ENCODE measurements at places on chromosomes 16 and 17. TPM values are rescaled to one million over a fixed set of nuclear protein-coding genes. Genes with fewer than 3 reads are reported as not detected.

Gene GNAO1
- 0.72 TPM for total RNA-seq

Gene TXNDC17
- total RNA-seq = 364 TPM

Gene TP53TG3B
- total RNA-seq = not detected

Gene CDH13
- total RNA-seq = not detected

Gene C1QTNF1
- 60.4 TPM for total RNA-seq

Gene KRT40
- not detected for total RNA-seq

Gene ZSCAN10
- not detected for total RNA-seq

Gene ITGA3
- 406 TPM for total RNA-seq

Gene GAS7
- total RNA-seq = 0.38 TPM

Gene TBX4
- total RNA-seq = 0.38 TPM

Gene CCL22
- 0.05 TPM for total RNA-seq

Gene NDUFAB1
- total RNA-seq = 157 TPM

Gene CCR7
- total RNA-seq = 0.44 TPM

Gene KRT33B
- total RNA-seq = not detected

Gene ZFP3
- total RNA-seq = 1.4 TPM

Gene HOXB8
- total RNA-seq = 5.9 TPM

Measured in A549 treated with dexamethasone at 1 μM for 4 hours (cell line).